Uterus (tissue), 4 donors: ENCODE measurements at places on chromosomes 3 and 15.

- DNase-seq = no peak
These were observed 44.4 kb downstream of the CSNK1G1 start for GRCh38 chr15:64311566-64311965.

DNA sequence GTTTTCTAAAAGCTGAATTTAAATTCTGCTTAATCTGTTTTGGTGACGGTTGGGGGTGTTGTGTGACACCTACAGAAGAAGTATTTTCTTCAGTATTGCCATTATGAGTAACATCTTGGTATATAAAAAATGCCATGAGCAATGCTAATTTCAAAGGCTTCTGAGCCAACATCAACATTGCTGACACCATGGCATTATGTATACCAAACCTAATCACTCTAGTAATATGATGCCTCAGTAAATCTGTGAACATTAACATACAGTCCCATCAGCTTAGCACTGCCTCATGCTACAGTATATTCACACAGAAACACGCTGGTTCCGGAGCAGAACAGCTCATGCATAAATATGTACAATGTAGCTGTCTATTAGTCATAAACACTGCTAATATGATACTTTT lies 75.8 kb downstream of the ZPLD1 start:
- no peak for DNase-seq

GRCh38 chr3:187992609-187993008 lies 161.3 kb upstream of the LPP start:
- DNase-seq = no peak

- DNase-seq = no peak
These were observed 199.4 kb upstream of the TTC14 start for GRCh38 chr3:180402471-180403073.

GRCh38 chr15:99324082-99324620 lies 72.9 kb downstream of the LRRC28 start:
- no peak for DNase-seq

DNA sequence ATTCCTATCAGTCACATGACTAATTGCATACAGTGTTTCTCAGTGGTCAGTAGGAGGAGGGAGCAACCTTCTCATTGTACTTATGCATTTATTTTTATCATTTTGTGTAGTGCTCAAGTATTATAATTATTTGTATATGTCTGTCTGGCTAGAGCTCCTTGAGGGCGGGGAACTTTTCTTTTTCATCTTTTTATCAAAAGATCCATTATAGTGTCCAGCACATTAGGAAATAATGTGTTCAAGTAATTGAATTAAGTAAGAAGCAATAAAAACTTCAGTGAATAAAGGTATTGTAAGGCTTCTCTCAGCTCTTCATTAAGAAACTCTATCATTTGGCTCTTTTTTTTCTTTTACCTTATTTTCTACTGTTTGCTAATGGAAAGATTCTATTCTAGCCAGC lies 18.8 kb downstream of the FGF7 start:
- no peak for DNase-seq

DNA sequence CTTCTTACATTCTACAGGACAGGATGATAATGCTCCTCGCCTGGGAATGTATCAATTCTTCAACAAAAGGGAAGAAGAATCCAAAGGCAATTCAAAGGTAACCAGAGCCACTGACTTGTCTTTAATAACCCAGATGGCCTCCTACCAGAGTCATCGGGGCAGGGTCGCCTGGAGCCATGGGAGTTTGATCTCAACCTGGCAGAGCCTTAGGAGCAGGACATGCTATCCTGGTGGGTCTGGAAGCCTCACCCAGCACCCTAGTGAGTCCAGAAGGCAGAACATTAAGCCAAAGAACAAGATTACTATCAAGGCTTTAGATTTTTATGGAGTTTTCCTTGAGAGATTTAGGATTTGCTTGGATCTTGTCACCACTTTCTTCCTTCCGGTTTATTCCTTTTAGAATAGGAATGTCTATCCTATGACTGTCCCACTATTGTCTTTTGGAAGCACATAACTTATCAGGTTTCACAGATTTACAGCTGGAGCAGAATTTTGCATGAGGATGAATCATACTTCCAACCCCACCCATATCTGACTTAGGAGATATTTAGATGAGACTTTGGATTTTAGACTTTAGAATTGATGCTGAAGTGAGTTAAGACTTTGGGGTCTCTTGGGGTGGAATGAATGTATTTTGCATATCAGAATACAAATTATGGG lies 330.3 kb upstream of the GOLIM4 start:
- DNase-seq = no peak

- DNase-seq = no peak
These were observed at the start of gene SLC28A2 for GRCh38 chr15:45251888-45252287. TSS of gene SLC28A2 (plus strand) at chr15:45252234. CDS start at chr15:45253216, 982 bp downstream.

DNA sequence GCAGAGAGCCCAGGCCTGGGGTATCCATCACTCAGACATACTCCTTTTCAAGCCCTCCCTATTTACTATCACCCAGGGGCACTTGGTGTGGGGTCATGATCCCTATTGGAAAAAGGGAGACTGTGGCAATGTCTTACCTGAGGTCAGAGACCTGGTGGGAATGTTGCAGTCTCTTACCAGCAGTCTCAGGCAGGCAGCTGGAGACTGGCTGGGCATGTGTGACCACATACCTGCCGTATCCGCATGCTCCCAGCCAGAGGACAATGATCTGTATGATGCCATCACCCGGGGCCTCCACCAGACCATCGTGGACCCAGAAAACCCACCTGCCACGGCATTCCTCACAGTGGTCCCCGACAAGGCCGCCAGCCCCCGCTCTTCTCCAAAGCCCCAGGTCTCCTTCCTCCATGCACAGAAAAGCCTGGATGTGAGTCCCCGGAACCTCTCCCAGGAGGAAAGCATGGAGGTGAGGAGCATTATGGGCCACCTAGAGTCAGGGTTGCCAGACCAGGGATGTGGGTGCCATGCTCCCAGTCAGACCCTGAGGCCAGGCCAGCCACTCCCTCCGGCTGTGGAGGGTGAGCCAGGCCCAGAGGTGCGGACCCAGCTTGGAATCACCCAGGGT lies 5.9 kb downstream of the SH2D7 start:
- peak; percentile 7 for DNase-seq

DNA sequence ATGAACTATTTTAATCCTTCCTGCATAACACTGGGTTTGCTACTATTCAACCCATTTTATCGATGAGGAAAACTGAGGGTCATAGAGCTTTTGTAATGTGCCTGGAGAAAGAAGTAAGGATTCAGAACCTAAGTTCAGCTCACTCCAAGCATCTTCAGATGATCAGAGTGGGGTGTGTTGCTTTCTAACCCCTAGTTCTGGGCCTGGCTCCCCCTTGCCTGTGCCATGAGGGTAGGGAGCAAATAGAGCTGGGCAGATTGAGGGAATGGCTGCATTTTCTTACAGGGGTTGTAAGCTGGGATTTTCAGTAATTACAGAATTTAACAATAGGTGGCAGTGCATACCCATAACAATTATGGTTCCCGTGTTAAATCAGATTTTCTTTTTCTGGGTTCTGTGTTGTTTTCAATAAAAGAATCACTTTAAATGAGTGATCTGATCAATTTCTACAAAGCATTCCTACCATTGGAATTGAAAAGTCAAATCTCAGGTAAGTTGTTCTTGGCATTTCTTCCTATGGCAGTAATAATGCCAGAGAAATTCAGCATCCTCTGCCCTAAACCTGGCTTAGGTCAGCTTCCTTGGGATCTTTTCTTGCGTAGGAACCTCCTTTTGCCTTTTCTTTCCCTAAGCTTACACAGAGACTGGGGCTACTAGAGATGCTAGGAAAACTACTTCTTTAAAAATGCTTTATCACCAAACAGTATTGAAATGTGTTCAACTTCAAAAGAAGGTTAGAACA lies 103.8 kb upstream of the IL12A start:
- no peak for DNase-seq

DNA sequence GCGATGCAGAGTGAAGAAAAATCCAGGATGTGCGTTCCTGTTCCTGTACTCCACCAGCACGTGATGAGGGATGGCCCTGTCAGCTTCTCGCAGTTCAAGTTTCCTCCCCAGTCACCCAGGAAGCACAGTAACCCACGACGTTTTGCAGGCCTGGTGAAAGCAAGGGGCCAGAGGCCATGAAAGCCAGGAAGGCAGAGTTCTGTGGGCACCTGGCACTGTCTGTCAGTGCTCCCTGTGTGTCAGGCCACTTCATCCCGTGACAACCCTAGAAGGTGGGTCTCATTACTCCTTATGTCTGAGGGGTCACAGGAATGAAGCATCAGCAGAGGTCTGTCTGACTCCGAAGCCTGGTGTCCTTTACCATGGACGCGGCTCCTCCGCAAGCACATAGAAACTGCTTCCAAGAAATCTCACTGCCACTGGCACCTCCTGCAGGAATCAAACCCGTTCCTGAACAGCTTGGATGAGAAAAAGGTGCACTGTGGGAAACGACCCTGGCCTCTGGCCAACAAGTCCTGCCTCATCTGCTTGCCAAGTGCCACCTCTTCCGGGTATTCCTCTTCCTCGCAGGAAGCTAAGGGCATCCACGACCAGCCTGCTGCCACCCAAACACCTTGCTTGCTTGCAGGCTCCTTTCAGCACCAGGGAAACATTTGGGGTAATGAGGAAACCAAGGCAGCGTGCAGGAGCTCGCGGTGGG lies 14.6 kb downstream of the RAB43 start:
- no peak for DNase-seq

DNA sequence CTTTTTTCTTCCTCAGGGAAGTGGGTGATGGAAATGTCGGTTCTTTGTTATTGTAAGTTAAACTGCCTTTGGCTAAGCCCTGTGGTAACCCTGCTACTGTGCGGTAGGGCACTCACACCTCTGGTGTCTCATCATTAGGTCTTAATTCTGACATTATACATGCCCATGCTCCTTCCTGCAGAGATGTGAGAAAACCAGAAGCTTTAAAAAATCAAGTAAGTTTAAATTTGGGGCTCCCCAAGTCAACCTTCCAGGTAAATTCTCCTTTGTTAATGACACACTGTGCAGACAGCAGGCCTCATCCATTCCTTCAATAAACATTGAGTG lies 155.8 kb downstream of the FAM43A start:
- DNase-seq = no peak

DNA sequence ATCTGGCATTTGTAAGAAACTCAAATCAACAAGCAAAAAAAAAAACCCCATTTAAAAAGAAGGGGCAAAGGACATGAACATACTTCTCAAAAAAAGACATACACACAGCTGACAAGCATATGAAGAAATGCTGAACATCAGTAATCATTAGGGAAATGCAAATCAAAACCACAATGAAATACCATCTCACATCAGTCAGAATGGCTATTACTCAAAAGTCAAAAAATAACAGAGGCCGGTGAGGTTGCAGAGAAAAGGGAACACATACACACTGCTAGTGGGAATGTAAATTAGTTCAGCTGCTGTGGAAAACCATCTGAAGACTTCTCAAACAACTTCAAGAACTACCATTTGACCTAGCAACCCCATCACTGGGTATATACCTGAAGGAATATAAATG lies 199.4 kb upstream of the THBS1 start:
- no peak for DNase-seq

- DNase-seq = no peak
These were observed 6.5 kb upstream of the BCL2A1 start for GRCh38 chr15:79977431-79978054.

GRCh38 chr15:48976444-48977088 lies 12.8 kb upstream of the SHC4 start:
- DNase-seq = no peak

DNA sequence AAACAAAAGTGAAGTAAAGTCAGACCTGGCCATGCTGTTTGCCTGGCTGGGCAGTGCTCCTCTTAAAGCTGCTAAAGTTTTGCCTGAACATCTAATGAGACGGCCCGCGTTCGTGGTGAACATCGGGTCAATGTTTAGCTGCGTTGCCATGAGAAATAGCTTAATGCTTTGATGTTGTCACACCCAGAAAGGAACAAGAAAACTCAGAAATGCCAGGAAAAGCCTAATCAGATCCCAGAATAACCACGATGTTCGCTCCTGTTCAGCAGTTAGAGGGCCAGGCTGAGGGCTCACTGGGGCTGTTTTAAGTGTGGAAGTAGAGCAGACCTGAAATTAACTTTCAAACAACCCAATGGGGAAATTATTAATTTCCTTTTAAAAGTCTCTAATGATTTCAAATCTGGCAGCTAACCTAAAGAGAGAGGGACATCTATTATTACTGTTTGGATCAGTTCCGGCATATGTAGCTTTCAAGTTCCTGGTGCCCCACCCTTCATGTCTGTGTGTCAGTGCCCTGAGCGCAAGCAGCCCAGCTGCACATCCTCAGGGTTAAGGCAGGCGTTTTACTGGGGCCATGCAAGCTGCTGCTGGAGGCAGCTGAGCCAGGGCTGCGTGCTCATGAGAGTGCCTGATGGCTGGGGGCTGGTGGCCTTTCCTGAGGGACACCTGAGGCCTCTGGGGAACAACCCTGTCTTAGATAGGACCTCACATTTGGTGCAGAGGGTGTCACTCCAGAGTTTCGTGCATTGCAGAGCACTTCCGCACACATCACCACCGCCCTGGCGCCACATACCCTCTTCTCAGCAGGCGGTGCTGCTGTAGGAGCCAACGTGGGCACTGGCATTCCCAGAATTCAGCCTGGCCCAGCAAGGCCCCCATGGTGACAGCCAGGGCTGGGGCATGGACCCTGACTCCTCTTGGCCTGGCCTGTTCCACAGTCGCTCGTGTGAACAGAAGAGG lies 76.6 kb downstream of the LRRK1 start:
- no peak for DNase-seq

- no peak for DNase-seq
These were observed 12.6 kb downstream of the CCR5 start for GRCh38 chr3:46383211-46383950.

DNA sequence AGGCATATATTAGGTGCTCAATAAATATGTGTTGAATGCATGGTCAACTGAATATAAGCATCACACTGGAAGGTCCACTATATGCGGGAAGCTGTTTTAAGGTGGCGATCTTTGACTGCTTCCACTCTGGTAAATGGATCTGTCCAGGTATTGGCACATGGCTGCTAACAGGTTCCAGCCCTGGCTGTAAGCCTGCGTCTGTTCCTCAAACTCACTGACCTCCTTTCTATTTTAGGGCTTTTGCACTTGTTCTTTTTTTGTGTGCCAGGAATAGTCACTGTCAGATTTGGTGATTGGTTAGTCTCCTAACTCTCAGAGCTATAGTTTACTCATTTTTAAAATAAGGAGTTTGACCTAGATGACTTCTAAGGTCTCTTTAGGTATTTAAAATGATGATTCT lies 46.2 kb downstream of the ADAMTSL3 start:
- no peak for DNase-seq

DNA sequence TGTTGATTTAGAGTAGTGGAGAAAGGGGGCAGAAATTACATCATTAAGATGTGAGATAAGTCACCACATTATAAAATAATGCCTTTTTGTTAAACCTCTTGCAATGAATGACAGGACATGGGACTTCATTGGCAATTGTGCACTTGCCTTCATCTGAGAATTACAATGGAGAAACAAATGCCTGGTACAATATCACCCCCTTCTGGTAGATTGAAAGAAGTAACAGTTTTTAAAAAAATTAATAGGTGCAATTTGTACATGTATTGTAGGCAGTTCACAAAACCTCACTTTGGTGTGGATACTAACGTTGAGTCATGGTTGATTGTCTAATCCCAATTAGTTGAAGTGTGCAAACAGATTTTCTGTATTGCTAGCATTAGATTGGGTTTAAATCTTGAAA lies 4.6 kb upstream of the P2RY14 start:
- DNase-seq = no peak

GRCh38 chr3:141368925-141369794 lies 856 bp downstream of the ZBTB38 start:
- DNase-seq = no peak

GRCh38 chr3:192867645-192868044 lies 50.0 kb downstream of the MB21D2 start:
- no peak for DNase-seq
